ENCODE measurements at places on chromosomes 5 and 9.

GRCh38 chr5:156963125-156963524, at the start of gene TIMD4:
Gene TIMD4, minus strand, starts transcription at chr5:156963226. Its CDS starts 28 bp downstream, at chr5:156963198.
- no peak for DNase-seq

DNA sequence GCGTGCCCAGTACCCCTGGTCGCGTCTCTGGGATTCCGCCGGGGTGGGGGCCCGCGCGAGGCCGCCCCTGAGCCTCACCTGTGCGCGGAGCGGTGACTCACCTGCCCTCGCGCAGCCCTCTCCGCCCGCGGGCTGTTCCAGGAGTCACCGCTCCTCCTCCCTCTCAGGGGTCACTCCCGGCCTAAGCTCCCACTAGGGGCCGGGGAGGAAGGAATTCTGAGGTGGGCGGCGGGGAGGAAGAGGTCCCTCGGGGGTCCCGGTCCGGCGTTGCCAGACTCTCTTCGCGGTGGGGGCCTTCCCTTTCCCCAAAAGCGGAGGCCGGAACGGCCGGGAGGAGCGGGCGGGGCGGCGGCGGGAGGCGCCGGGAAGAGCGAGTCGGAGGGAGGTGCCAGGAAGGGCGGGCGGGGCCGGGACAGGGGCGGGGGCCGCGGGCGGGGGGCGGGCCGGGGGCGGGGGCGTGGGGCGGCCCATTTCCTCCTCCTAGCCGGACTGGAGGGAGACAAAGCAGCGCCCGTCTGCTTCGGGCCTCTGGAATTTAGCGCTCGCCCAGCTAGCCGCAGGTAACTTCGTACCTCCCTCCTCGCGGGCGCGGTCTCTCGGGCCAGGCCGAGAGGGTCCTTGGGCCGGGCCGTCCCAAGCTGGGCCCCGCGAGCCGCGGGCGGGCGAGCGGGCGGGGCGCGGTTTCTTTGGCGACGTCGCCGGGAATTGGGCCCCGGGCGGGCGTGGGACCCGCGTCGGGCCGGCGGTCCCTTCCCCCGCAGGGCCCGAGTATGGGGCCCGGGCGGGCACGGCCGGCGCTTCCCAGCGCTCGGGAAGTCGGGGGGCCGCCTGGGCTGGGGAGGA, at the start of gene CTNNA1:
TSS of gene CTNNA1 (plus strand) at position 475 of the 843 bp plus-strand sequence. CDS start 28,500 bp downstream, outside the sequence.
- DNase-seq = peak; percentile 9

DNA sequence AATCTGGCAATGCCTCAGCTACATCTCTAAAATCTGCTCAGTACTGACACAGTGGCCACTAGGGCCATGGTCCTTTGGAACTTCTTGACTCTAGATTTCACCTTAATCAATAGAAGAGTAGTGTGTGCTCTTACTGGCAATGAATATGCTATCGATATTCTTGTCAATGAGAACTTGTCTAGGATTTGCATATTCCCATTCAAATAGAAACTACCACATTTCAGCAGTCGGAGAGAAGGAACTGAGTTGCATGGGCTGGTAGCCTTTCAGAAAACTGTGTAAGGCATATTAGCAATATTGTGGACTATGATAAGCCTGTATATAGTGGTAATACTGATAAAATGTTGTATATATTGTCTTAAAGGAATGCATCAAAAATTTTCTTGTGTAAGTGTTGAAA, 45.3 kb upstream of the NAA35 start:
- no peak for DNase-seq

DNA sequence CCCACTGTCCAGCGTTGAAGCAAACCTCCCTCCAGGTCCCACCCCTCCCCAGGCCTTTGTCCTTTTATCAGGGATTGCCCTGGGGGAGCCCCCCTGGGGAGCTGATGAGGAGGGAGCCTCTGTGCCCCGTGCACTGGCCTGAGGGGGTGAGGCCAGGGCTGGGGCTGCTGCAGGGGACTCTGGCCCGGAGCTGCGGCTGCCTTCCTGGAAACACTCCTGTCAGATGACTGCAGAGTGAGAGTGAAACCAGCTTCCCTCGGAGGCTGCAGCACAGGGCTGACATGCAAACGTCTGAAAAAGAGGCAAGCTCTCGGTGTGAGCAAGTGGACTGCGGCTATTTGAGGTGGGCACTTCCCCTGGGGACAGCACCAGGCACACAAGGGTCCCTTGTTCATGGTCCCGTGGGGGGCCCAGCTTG, 4.6 kb upstream of the TRAF2 start:
- peak; percentile 69 for DNase-seq

GRCh38 chr9:131092548-131093440, 3.5 kb upstream of the AIF1L start:
- no peak for DNase-seq

GRCh38 chr9:34989946-34990635, 546 bp downstream of the DNAJB5 start:
- peak; percentile 38 for DNase-seq

DNA sequence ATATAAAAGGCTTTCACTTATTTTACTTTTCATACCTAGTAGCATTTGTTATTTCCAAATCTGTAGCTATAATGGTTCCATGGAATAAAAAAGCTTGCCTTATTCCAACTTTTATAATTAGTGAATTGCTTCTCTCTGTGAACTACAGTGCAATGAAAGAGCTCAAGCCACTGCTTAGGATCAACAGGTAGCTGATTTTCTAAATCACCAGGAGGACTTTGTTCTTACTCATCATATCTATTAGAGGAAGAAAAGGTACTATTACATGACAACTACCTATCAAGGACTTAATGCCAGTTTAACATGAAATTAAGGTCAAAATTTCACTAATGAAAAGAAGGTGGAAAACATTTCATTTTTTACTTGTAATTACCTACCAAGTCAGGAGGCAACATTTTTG, 414.6 kb downstream of the BNC2 start:
- no peak for DNase-seq

GRCh38 chr5:119353686-119354366, 2.0 kb upstream of the TNFAIP8 start:
- DNase-seq = no peak

- DNase-seq = peak; percentile 11
Measured at GRCh38 chr5:38258319-38259061, at the start of gene EGFLAM. Gene EGFLAM, plus strand, starts transcription at chr5:38258559. Its CDS starts 196 bp downstream, at chr5:38258755.

GRCh38 chr5:128493657-128494329, 44.3 kb downstream of the FBN2 start:
- DNase-seq = no peak

DNA sequence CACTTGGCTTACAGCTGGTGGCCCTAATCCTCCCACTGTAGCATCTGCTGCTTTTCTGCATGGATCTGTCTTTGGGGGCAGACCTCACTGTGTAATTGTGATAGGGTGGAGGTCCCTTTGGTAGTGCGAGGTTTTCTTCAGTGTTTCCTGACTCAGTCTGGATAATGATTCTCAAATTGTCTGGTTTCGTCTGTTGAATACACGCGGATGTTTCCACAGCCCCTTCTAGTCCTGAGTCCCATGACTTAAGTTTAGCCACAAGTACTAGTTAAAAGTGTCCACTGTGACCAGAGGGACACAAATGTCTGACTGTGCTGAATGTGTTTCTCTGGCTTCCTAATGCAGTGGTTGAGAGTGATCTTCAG, 70.5 kb downstream of the LMNB1 start:
- DNase-seq = no peak

GRCh38 chr5:66717455-66718373, 121.5 kb downstream of the MAST4 start:
- no peak for DNase-seq

DNA sequence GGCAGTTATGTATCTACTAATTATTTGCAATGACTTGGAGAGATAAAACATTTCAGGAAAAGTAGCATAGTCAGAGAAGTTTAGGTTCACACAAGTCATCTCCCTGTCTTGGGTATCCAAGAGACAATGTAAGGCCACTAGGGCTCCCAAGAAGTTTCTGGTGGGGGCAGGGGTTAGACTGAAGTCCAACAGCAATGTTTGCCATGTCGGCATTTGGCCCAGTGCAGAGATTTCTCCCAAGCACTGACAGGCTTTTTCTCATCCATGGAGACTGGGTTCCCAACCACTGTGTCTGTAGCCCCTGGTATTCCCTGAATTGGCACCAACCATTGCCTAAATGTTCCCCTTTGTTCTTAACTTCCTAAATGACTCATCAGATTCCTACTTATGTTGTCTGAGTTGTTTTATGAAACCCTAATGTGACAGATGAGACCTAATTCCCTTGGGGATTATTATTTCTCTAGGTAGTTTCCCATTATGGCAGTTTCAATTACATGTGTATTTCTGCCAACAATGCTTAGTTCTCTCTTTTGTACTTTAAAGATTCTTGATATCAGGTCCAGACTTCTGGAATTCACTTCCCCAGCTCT, 103.6 kb upstream of the EGFLAM start:
- DNase-seq = no peak

DNA sequence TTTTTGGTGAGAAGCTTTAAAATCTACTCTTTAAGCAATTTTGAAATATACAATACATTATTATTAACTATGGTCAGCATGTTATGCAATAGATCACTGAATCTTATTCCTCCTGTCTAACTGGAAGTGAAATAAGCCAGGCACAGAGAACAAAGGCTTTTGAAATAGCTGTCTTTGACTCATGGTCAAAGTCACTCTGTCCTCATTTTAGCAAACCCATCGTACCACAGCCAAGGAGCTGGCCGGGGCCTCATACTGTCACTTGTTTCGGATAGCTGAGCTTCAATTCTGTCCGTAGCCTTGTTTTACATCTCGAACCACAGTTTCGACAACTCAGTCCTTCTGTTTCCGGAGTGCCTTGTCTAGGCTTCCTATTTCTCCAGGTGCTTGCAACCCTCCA, 19.2 kb downstream of the ADCY2 start:
- no peak for DNase-seq

- DNase-seq = no peak
Measured at GRCh38 chr9:82021198-82021597, 32.6 kb downstream of the SPATA31D1 start.

GRCh38 chr5:149206524-149207141, 65.0 kb upstream of the AFAP1L1 start:
- DNase-seq = no peak

DNA sequence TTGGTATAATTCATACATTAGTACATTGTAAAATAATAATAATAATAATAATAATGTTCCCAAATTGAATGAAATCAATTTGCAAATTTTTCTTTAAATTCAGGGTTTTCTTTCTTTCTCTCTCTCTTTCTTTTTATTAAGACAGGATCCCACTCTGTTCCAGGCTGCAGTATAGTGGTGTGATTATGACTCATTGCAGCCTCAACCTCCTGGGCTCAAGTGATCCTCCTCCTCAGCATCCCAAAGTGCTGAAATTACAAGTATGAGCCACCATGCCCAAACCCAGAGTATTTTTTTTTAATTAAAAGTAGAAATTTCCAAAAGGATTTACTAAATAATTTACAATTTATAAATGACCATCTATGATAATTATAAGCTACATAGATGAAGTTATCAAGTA, 117.7 kb downstream of the HOMER1 start:
- no peak for DNase-seq

DNA sequence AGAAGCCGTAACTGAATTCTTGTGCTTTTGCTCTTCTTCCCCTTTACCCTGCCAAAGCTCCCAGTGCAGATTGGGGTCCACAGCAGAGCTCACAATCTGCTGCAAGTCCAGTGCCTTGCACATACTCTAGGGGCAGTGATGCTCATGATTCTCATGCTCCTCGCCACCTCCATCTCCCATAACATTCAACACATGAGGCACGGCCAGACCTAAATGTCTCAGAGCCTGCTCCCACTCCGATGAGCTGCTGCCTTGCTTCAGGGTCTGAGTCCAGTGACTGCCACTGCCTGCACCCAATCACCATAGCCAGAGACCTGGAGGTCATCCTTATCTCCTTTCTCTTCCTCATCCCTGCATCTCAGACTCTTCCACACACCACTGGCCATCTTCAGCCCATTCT, 10.5 kb downstream of the CSF1R start:
- DNase-seq = no peak

DNA sequence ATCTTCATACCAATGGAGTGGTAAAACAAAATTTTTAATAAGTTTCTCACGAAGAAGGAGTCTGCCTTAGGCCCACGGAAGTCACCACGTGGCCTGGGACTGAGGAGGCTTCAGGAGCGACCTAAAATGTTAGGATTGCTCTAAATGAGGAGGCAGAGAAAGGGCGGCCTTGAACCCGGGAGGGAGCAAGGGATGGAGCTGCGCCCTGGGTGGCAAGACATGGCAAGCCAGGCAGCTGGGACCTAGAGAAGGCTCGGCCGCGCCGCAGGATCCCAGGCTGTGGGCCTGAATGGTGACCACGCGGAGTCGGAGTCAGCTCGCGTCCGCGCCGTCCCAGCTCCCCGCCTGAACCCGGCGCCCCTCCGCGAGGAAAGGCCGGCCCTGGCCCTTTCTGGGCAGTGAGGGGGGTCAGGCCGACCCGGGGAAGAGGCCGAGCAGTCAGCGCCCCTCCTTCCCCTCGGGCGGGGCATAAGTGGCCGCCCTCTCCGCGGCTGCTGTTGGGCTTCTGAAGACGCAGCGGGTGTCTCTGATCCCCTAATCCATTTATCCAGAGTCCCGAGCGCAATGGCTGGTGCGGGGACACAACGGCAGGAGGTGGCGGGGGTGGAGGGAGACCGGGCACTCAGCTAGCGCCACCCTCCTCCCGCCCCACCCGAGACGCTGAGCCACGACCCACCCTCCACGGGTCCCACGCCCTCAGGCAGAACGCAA, 10.6 kb downstream of the IRX1 start:
- DNase-seq = no peak

Measured in stimulated activated CD4-positive, alpha-beta T cell treated with anti-CD3 and anti-CD28 coated beads, TNF-alpha, amount 100 ng/mL, for 24 hours (primary cell).